ENCODE measurements at places on chromosomes 2 and 18.

GRCh38 chr2:175437167-175437566 lies 255.7 kb upstream of the ATP5MC3 start:
- DNase-seq, result no peak

DNA sequence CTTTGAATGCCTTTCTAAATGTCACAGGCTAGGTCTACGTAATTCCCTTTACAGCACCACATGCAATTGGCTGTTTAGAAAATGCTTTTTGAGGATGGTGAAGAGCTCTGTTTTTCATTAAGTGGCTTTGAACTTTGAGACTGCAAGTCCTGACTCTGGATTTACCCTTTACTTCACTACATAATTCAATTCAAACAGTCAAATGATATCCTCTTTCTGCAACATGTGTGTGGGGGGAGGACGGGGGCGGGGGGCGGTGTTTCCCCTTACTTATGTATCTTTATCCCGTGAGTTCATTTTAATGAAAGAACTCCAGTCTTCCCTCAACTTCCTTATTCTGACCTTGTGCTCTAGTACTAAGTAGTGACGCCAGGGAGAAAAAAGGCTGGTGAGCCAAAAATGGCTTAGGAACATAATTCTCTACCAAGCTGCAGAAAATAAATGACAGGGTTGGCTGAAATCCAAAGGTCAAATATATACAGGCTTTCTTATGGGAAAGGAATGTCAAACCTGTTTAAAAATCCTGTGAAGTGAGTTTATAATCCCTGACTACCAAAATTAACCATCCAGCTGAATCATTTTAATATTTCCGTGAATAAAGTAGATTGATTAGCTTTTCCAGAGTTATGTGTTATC lies 119.6 kb downstream of the SLC8A1 start:
- DNase-seq, result no peak

DNA sequence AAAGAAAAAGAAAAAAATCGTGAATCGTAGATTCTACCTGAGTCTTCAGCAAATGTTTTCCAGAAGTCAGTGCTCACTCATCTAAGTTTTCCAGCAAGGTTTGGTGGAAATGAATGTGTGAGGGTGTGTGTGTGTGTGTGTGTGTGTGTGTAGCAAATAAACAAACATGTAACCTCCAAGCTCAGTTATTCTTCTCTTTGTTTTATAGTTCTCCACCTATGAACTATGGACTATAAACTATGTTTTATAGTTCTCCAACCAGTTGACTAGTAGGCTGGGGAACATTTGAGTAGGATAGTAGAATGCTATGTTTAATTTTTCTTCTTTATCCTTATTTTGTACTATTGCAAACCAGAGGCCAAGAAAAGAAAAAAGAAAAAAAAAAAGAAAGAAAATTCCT lies 44.6 kb upstream of the SERPINE2 start:
- DNase-seq, result no peak

GRCh38 chr18:62339106-62339988 lies 14.2 kb downstream of the TNFRSF11A start:
- DNase-seq, result no peak

Measured in SJSA1 (cell line).